A673 (cell line): ENCODE measurements at places on chromosomes 7 and 10.

GRCh38 chr7:867406-868188, 8.8 kb upstream of the GET4 start:
- DNase-seq = no peak

DNA sequence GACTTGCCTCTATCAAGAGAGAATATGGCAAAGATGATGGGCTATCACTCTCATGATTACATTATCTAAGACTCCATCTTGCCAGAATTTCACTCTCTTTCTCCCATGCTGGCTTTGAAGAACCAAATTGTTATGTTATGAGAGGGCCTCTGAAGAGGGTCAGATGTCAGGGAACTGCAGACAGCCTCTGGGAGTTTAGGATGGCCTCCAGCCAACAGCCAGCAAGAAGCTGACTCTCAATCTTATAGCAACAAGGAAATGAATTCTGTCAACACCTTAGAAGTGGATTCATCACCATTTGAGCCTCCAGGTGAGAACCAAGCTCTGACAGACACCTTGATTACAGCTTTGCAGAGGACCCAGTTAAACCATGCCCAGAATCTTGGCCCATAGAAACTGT, 33.6 kb downstream of the ZNF22 start:
- DNase-seq = no peak

GRCh38 chr10:70913191-70913892, 25.0 kb upstream of the PCBD1 start:
- no peak for DNase-seq

DNA sequence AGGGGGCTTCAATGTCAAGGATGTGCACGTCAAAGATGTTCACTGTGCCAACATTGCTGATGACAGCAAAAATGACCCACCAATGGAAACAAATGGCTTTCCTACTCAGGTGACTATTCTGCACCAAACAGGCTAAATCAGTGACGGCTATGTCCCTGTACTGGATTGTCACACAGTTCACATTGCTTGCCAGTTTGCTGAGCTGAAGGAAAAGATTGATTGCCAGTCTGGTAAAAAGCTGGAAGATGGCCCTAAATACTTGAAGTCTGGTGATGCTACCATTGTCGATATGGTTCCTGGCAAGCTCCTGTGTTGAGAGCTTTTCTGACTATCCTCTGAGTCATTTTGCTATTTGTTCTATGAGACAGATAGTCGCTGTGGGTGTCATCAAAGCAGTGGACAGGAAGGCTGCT, 202.2 kb upstream of the ETV1 start:
- no peak for DNase-seq

- no peak for DNase-seq
Measured at GRCh38 chr7:150516956-150517745, 2.5 kb downstream of the GIMAP7 start.

GRCh38 chr7:325811-326210, 35.8 kb downstream of the FOXL3 start:
- DNase-seq = no peak

GRCh38 chr10:44935201-44935965, 24.2 kb upstream of the RASSF4 start:
- DNase-seq = no peak

GRCh38 chr10:1070919-1071318, 14.7 kb downstream of the WDR37 start:
- DNase-seq = no peak

DNA sequence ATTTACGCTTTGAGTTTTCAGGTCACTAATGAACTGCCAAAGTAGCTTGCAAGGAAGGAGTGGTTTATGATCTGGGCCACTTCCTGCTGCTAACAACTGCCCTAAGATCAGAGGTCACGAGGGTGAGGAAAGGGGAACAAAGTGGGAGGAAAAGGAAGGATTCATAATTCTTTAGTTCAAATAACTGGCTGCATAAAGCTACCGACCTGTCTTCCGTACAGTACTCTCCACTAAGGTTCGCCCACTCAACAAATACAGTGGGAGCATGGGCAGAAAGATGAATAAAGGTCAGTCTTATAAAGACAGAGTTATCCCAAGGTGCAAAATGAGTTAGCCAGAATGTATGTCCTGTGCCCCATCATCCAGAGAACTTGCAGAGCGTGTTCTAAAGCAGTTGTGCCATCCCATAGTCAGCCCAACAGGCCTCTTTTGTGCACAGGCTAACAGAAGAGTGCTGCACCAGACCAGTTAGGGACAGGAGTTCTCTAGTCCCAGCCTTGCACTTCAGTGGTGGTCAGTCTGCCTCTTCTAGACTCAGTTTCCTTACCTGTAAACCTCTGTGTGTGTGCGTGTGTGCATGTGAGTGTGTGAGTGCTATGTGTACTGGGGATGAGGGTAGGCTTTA, 65.9 kb downstream of the CREB3L2 start:
- DNase-seq = no peak

DNA sequence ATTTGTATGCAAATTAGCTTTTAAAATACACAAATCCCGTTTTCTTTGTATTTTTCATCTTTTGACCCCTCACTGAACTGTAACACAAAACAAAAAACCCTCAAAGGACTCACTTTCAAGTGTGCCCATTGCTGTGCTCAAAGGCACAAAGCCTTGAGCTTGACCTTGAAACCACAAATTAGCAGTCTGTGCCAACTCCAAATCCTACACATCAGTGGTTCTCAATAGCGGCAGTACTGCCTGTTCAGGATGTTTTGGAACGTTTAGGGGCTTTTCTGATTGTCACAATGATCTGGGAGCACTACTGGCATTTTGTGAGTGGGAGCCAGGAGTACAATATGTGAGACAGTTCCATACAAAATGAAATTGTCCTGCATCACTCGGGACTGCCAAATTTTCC, 55.5 kb downstream of the KDM7A start:
- no peak for DNase-seq

- DNase-seq = peak; percentile 89
Measured at GRCh38 chr7:131011976-131012375, 278.0 kb upstream of the KLF14 start.

- peak; percentile 57 for DNase-seq
Measured at GRCh38 chr7:151008143-151008510, 16.2 kb downstream of the ATG9B start.

DNA sequence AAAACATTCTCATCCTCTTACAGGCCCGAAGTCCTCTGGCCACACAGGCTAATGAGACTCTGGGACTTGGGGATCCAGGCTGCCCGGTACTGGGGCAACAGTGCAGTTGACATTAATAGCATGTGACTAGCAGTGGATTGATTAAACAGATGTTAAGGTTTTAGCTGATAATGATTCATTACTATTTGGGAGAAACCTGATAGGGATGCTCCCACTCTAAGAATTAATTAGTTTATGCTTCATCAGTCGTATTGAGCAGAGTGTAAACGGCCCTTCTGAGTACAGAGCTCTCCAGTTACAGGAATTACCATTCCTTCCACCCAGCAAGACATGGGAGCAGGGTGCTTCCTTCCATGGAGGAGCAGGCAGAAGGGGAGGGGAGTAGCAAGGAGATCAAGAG, 82.7 kb downstream of the RPS24 start:
- no peak for DNase-seq

DNA sequence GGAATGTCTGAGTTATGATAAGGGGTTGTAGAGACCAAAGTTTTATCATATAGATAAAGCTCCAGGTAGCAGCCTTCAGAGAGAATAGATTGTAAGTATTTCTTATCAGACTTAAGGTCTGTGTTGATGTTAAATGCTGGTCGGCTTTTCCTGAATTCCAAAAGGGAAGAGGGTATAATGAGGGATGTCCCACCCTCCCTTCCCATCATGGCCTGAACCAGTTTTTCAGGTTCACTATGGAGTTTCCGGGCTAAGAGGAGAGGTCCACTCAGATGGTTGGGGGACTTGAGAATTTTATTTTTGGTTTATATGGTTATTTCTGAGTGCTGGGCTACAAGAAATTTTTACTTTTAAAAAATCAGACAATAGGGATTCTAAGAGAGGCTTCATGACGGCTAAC, 45.2 kb downstream of the HERPUD2 start:
- no peak for DNase-seq

DNA sequence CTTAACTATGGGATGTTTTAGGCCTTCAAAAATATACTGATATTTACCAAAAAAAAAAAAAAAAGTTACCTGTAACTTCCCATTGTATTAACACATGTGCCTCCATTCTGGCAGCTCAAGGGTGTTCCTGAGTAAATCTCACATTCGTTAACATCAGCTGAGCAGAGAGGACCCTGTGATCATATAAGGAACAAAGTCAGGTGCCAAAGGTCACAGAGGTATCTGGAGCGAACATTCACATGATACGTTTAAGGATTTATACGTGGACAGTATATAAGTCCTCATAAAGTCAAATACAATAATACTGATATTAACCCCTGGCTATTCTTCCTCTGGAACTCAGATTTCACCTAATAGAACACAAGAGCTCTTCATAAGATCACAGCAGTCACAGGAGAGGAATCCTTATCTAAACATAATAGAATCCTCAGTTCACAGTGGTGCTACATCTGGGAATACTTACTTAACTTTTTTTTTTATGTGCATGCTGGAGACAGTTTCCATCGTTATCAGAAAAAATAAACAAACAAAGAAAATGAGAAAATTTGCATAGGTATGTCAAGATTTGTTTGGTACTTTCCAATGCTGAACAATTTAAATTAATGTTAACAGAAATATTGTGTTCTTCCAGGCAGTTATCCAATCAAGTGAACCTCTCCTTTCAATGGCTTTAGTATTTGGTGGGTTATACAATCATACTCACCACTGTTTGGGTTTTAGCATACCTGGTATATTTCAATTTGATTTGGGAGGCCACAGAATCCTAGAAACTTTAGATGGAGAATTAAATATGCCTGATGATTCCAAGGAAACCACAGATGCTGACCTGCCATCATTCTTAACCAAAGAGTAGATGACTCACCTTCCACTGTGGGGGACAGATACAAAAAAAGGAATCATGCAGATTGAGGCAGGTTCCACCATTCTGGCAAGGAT, 6.6 kb downstream of the CUBN start:
- DNase-seq = no peak

DNA sequence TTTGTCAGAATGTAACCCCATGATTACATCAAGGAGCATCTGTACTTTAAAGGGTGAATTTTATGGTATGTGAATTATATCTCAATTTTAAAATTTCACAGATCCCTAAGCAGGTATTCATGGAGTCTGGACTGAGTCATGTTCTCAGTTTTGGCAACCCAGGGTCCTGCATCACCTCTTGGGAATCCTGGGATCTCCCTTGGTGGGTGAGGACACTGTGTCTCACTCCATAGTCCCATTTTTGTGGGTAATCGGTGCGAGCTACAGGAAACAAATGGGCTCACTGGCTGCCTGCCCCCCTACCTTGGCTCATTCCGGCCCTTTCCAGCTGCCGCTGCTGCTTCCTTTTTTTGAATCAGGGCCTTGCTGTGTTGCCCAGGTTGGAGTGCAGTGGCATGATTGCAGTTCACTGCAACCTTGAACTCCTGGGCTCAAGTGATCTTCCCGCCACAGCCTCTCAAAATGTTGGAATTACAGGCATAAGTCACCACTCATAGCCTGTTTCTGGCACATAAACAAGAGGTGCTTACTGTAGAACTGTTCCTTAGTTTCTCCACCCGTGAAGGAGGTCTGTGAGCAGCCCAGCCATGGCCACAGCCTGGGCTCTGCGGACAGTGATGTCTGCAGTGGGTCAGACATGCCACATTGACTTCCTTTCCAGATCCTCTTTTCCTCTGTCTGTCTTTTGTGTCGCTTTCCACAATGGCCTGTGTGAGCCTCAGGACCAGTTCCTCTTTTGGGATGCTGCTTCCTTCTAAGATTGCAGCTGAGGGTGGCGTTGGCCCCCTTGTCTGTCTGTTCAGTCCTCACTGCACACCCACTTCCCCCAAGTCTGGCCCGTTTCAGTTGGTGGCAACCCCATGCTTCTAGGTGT, 14.5 kb downstream of the PALD1 start:
- DNase-seq = no peak

GRCh38 chr10:33799281-33799943, 464.9 kb upstream of the NRP1 start:
- DNase-seq = no peak

DNA sequence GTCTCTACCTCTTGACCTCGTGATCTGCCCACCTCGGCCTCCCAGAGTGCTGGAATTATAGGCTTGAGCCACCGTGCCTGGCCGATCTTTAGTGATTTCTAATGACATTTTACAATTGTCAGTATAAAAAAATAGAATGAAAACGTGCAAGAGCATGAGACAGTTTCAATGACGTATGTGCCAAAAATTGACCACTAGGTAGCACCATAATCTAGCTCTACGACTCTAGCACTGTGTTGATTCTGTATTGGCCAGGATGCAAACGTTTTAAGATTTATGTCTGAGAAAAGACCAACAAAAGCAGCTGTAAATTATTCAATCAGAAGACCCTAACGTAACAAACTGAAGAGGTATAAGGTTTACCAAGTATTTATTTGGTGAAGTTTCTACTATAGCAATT, 25.4 kb upstream of the EXOC6 start:
- peak; percentile 68 for DNase-seq

DNA sequence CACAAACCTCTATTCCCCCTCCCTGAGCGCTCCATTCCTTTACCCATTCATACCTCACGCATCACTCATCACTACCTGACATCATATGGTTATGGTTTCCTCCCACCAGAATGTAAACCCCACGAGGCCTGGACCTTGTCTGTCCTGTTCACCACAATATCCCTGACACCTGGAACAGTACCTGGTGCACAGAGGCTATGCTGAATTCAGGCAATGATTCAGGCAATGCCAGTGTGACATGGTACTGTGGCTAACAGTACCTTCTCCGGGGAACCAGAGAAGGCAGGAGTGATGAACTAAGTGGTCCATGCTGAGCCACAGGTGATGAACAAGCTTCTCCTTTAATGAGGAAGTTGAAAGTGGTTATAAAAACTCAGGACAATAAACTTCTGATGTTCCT, 202.5 kb upstream of the PLXNA4 start:
- no peak for DNase-seq

GRCh38 chr10:89869180-89869579, 167.8 kb downstream of the KIF20B start:
- peak; percentile 9 for DNase-seq

GRCh38 chr10:24156686-24157085, 52.3 kb upstream of the KIAA1217 start:
- DNase-seq = no peak

DNA sequence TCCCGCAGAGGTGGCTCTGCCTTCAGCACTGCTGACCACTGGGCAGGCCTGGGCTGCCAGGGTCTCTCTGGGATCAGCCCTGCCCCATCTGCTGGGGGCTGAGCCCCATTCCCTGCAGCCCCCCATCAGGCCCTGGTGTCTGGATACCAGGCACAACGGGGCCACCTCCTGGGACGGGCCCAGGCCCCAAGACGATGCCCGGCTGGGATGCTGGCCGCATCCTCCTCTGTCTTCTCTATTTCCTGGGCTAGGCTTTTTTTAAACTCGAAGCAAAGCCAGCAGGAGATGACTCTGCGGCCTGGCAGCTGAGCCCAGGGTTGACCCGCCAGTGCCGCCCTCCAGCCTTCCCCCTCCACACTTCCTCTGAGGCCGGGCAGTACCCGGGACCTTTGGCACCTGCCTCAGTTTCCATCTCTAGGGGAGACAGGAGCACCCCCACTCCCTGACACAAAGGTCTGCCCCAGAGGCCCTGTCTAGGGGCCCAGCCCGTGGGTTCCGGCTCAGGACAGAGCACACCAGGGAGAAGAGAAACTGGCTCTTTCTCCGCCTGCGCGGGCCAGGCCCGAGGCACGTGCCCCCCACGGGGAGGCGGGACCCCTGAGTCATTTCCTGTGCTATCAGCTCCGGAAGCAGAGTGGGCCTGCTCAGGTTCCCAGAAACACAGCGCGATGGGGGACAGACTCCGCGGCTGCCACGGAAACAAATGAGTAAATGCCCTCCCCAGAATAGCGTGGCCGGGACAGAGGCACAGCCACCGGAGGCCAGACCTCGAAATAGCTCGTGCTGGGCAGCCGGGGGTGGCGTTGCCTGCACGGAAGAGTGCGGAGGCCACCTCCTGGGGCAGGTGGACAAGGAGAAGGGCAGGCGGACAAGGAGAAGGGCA, 84.6 kb upstream of the PDGFA start:
- DNase-seq = peak; percentile 93
